ENCODE measurements at places on chromosomes 6 and 20.
A peak's percentile ranks its signal among the peaks of the same experiment; 100 is the strongest.

- DNase-seq = no peak
These were observed 25.8 kb downstream of the CAP2 start for GRCh38 chr6:17419189-17419575.

DNA sequence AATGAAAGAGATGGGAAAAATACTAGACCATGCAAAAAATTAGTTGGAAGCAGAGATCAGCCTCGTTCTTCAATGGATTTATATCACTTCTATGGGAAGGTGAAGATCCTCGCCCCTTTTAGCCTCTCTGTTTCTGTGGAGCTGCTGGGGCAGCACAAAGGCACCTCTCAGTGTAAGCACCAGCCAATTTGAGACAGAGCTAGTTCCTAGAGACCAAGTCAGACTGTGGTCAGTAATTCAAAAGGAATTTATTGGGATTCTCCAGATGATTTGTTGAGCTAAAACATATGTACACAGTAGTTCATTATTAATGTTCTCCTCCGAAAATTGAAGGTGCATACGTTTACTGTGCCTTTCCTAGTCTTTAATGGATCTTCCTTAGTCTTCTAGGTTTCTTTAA, 42.4 kb downstream of the SCGN start:
- no peak for DNase-seq

DNA sequence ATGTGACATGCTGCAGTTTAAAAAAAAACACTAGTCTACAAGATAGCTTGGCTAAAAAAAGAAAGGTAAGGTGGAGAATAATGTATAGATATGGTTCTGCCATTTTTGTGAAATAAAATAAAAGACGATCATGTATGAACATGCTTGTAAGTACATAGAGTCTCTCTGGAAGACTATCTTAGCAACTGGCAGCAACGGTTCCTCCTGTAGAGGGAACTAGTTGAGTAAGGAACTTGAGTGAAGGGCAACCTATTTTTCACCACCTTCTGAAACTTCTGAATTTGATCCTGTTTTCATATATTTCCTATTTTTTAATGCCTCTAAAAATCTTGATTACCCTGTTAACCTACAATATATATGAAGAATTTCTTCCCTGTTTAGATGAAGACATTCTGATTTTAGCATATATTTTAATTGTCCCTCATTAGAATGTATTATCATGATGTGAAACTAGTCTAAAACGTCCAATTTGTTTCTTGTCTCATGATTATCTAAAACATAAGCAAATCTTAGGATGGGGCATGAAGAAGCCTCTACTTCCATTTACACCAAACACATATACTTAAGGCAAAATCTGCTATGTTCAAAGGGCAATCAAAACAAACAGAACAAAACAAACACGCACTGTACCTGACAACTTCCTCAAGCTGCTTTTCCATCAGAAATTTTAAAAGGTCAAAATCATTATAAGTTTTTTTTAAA, 202.5 kb downstream of the ISM1 start:
- DNase-seq = no peak

DNA sequence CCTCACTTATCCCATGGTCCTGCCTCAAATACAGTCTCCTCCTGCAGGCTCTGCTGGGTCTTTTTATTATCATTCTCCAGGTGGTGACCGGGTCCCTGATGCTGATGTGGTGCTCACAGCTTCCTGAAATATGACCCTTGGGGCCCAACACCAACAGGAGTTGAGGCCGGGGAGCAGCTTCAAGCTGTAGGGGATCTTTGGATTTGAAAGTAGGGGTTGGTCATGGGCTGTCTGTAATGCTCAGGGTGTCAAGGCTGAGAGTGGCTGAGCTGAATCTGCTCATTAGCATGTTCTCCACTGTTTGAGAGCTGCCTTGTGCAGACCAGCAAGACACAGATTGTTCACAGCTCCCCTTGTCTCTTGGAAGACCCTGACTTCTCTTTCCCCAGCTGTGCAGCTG, 35.5 kb downstream of the HLA-F start:
- DNase-seq = no peak

- DNase-seq = no peak
These were observed 29.0 kb upstream of the MPC1 start for GRCh38 chr6:166411721-166412151.

DNA sequence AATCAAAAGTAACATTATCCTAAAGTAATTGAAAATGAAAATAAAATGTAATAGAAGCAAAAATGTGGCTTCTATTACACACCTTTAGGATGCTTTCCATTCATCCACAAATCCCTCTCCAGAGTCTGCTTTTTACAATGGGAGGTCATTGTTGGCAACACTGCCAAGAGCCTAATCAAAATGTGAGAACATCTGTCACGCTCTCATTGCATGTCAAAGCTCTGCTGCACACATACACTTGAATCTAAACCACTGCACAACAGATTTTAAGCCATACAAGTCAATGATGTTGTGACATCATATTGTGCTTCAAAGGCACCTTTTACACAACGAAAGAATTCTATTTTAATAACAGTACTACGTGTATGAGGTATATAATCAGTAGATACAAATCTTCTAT, 82.1 kb downstream of the PREP start:
- no peak for DNase-seq

DNA sequence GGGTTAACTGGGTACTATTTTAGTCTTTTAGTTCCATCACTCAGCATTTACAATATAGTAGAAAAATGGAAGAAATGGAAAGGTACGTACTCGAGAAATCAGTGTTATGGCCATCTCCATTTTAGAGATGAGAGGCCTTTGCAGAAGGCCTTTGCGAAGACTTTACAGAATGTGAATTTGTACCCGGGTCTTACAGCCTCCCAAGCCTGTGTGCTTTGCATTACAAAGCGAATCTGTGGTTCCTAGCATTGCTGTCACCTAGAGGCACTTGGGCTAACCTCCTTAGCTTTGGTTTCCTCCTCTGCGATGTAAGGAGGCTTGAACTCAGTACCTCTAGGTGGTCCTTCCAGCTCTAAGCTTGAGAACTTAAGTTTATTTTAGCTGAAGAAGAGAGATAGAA, 10.9 kb downstream of the VAPB start:
- no peak for DNase-seq

DNA sequence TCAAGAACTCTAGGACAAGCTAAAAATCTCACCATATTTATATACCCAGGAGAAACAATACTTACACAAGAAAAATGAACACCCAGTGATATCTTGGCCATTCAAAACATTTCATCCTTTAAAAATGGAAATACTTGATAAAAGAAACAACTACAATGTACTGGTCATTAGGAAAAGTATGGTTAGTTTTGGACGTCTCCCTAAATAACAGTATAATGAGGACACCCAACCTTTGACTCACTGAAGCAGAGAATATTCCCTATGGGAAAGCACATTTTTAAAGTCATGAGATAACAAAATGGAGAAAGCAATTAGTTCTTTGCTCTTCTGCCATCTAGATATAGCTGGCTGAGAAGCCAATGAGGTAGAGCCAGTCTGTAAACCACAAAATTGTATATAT, 164.4 kb downstream of the TBX18 start:
- DNase-seq = no peak

DNA sequence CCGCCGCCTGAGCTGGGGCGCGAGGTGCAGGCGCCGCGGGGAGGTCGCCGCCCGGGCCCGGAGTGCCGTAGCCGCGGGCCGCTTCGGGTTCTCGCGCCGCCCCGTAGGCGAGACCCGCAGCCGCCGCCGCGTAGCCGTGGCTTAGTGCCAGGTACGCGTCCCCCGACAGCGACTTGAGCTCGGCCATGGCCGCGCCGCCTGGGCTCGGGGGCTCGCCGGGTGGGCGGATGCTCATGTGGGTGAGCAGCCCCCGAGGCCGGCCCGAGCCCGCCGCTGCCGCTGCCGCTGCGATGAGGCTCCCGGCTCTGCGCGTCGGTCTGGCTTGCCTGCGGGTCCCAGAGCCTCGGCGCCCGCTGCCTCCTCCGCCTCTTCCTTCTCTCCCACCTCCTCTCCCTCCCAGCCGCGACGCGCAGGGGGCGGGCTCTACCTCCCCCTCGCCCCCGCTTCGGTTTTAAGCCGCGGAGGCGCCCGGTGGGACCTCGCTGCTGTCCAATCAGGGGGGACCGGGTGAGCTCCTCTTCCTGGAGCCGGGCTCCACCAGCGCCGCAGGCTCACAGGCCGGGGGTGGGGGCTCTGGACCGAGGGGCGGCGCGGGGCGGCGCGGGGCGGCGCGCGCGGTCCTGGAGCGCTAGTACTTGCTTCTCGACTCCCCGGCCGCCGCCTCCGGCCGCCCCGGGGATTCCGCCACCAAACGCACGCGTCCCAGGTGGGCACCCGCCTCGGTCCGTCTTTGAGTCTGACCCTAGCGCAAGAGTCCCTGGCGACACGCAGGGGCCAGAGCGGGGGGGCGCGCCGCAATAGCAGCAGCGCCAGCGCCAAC, at the start of gene BHLHE23:
Gene BHLHE23 (minus strand): TSS at position 425 of the 820 bp plus-strand sequence. CDS start 190 bp downstream, at position 235.
- DNase-seq = no peak

GRCh38 chr6:150719831-150720230, 120.1 kb downstream of the PLEKHG1 start:
- no peak for DNase-seq

- DNase-seq = peak; percentile 2
These were observed 181.2 kb downstream of the ADGRG6 start for GRCh38 chr6:142482974-142483373.

DNA sequence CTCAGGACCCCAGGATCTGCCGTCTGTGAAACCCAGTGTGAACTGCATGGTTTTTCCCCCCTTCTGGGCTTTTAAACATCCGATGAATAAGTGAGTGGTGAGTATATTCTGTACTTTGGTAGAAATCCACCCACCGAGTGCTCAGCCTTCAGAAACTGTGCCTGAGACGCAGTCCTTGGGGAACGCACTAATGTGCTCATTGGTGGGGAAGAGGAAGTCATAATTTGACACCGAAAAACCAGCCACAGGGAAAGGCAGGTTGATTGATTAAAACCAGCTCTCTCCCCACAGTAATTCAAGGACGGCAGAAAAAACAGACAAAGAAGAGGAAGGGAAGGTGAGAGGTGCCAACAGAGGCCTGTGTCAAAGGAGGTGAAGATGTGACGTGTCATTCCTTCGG, 21.7 kb downstream of the EDN3 start:
- DNase-seq = no peak

DNA sequence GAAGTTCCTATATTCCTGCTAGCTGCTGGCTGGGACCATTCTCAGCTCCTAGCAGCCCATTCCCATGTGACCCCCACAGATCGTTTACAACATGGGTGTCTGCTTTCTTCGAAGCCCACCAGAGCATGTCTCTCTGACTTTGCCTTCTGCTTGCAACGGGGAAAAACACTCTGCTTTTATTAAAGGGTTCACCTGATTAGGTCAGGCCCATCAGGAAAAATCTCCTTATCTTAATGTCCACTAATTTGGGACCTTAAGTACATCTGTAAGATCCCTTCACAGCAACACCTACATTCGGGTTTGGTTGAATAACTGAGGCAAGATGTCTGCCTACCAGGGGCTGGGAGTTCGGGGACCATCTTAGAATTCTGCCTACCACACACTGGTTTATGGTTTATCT, 496.9 kb downstream of the CDKAL1 start:
- no peak for DNase-seq

DNA sequence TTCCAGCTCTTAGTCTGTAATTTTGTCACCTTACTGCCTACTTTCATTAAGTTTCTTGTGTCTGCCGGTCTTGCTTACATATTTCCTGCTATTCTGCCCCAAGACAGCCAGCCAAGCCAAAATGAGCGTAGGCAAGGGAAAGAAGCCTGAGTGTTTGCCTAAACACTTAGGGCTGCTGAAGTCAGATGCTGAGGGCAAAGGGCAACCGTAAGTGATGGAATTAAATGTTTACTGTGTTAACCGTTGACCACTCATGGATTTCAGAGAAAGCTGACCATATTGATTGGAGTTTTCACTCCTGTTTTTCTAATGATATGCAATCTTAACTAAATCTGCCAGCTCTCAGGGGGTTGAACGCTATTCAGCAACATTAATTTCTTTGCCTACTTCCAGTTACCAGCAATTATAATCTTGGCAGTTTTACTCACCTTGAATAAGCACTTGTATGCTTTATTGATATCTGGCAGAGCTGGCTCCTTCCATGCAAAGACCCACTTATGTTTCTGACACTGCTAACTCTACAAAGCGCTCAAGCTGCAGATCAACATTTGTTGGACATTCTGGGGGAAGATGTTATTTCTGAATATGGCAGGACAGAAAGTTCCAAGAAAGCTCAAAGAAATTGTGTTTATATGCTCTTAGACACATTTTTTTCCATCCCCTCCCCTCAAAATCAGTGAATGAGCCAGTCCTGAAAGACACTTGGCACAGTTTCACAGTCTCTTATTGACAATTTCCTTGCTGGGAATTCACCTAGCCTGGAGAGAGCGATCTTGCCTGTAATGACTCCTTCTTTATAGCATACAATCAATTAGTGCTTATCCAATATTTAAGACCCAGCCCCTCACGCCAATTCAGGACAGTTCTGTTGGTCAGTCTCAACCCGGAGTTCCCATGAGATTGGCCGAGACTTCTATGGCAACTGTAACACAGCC, 183.8 kb downstream of the PLCB1 start:
- no peak for DNase-seq

GRCh38 chr6:16671302-16672289, 89.7 kb downstream of the ATXN1 start:
- peak; percentile 56 for DNase-seq

GRCh38 chr20:22524393-22525015, 59.9 kb downstream of the FOXA2 start:
- DNase-seq = no peak

GRCh38 chr6:16267428-16268263, 29.3 kb downstream of the GMPR start:
- DNase-seq = no peak

DNA sequence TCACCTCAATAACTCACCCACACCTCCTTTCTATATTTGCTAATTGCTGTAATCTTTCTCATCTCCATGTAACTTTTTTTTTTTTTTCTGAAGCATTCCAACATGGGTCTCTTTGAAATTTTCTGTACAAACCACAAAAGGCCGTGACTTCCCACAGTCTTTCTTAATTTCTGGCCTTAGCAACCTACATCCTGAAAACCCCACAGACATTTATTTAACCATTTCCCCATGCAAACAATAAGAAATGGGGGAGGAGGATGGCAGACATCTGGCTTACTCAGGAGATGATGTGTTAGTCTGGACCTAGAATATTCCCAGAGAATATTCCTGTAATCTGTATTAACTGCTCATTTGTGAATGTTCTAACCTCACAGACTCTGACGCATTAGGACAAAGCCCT, 57.6 kb downstream of the MEP1A start:
- DNase-seq = no peak

GRCh38 chr6:47534063-47534462, 56.5 kb downstream of the CD2AP start:
- no peak for DNase-seq

GRCh38 chr6:33620158-33620855, 815 bp upstream of the ITPR3 start:
- DNase-seq = peak; percentile 51

GRCh38 chr6:41748542-41748941, 1.3 kb upstream of the PGC start:
- no peak for DNase-seq

DNA sequence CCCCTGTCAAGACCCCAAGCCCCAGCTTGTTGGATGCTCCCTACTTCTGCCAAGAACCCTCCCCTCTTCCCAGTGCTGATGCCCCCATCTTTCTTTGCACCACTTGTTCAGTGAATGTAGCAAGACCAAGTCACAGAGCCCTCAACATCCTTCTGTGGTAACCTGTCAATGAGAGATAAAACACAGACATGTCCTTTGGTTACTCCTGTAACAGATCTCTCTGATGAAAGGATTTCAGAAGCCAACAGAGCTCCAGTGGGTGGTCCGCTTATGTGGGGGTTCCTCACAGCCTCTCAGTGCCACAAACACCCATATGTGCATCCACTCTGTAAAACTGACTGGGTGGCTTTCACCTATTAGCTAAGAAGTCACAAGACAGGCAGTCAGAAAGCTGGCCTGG, 93.2 kb upstream of the CST7 start:
- DNase-seq = no peak

Data from suppressor macrophage treated with lipopolysaccharide for 4 hours (primary cell).